Activated naive CD4-positive, alpha-beta T cell (primary cell): ENCODE measurements at places on chromosomes 2 and 18.

GRCh38 chr2:2681711-2682251 is 350.7 kb upstream of the MYT1L start:
- no peak for DNase-seq

DNA sequence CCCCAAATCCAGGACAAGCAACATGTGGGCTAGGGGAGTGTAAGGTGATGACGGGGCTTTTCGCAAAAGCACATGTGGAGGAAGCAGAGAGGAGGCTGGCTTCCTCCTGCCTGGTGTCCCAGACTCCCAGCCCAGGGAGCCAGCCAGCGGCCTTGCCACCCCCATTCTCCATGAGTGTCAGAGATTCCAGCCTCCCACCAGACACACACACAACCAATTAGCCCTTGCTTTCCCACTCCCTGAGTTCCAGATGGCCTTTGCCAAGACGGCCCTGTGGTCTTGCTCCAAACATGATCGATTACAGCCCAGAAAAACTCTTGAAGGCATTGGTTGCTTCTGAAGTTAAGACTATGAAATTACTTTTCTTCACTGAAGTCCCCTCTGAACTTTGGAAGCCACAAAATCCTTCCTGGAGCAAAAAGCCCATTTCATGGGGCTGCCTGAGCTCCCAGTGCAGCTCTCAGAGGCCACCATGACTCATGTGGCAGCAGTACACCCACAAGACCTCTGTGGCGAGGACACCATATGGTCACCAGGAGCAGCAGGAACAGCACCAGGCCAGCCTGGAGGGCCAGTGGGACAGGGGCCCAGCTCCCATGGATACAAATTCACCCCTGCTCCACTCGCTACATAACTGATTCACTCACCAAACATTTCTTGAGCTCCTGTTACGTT is 69.1 kb upstream of the PID1 start:
- DNase-seq, result no peak

DNA sequence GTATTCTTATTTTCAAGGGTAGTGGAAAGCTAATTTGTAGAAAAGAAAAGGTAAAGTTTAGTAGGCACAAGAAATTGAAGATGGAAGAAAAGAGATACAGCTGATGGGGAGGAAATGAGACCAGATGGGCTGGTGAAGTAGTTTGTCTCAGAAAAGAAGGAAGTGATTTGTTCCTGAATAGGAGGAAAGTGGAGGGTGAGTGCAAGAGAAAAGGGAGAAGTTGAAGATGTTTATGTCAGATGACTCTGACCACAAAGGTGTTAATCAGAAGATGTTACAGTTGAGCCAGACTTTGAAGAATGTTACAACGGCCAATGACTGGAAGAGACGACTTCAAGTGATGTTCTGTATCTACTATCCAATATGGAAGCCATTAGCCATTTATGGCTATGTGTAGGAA is 21.2 kb downstream of the ZSCAN30 start:
- DNase-seq, result no peak

- no peak for DNase-seq
These were observed 36.6 kb upstream of the SKOR2 start for GRCh38 chr18:47287911-47288585.

DNA sequence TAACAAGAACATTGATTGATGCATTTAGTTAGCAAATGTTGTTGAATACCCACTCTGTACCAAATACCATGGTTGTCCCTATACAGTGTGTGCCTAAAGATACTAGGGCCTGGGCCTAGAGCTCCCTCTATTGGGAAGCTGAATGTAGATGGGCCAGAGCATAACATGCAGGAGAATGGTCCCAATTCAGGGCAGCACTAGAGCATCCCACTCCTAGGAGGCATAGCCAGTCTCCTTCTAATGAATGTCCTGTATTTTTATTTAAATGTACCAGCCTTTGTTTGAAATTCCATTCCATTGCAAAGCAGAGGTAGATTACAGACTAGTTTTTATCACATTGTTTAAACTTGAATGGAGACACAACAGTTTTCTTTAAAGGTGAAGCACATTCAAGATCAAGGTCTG is 90.6 kb downstream of the FEZ2 start:
- DNase-seq, result no peak

DNA sequence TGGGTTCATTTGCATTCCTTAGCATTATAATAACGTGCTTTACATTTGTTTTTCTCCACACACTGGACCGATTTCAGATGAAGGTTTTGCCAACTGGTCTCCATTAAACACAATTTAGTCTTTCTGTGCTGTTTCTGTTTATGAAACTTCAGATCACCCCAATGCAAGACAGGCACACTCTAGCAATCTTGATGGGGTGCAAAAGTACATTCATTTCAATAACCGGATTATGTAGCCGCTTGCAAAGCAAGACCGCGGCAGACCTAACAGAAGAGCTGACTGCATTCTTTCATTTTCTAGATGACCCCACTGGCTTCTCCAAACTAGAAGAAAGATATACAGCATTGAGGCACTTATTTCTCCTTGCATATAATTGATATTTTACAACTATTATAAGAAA is 301.5 kb downstream of the PIEZO2 start:
- no peak for DNase-seq

GRCh38 chr2:127293386-127293747 is 577 bp downstream of the ERCC3 start:
- DNase-seq, result no peak

- DNase-seq, result no peak
These were observed 46.0 kb downstream of the NPAS2 start for GRCh38 chr2:100865816-100866460.

DNA sequence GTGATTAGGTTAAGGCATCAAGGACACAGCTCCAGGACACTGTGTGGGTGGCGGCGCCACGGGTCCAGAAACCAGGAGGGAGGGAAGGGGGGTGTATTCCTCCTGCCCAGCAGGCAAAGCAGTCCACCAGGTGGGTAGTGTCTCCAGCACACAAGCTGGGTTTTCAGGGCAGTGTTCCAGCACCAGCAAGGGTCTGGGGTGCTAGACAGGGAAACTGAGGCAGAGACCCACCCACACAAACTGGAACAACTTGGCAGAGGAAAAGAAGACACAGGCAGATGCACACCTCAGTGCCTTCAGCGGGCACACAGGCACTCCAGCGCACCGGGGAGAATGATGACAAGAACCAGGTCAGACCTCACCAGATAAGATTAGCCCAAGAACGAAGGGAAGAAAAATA is 28.4 kb upstream of the GNAL start:
- no peak for DNase-seq

DNA sequence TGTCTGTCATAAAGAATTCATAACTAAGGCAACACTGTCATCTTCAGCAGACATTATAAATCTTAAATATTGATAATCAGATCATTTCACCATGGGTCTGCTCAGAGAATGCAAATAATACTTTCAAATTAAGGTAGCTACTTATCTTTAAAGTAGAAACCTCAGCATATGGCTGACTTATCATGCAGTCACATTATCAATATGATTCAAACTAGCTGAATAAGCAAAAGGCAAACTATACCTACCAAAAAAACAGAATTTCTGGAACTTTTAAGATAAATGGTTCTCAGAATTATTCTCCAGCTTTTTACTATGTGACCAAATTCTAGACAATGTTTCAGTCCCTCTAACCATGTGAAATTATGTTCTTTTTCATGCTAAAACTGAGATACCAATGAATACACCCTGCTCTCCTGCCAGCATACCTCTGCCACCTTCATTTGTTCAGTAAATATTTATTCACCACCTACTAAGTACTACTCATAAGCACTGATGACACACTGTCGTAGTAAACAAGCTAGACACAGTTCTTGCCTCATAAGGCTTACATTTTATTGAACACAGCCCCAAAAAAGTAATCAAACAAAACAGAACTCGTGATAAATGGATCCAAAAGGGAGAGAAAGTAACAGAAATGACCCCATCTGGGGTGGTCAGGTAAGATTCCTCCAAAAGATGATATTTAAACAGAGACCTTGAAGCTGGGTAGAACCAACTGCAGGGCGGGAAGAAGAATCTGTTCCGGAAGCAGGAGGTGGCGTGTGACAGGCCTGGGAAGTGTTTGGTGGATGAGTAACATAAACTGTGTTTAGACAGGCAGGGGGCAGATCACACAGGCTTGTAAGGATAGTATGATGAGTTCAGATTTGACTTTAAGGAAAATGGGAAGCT is 17.7 kb downstream of the SPIRE1 start:
- no peak for DNase-seq

DNA sequence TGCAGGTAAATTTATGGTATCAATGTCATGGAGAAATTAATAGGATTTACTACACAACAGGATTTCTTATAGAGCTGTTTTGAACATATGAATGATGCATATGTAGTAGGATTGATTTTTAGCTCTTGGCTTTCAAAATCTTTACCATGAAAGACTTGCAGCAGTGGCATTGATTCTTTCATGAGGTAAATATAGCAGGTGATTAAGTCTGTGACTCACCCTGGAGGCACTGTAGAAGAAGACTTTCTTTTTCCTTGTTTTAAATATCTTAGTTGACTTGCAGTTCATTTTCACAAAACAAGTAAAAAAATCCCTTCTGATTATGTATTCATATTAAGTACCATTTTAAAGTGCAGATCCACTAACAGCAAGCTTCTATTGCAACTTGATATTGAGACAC is 463.0 kb downstream of the FBXO15 start:
- DNase-seq, result no peak

- DNase-seq, result peak; percentile 2
These were observed 35.3 kb downstream of the GALNT1 start for GRCh38 chr18:35616664-35617423.

DNA sequence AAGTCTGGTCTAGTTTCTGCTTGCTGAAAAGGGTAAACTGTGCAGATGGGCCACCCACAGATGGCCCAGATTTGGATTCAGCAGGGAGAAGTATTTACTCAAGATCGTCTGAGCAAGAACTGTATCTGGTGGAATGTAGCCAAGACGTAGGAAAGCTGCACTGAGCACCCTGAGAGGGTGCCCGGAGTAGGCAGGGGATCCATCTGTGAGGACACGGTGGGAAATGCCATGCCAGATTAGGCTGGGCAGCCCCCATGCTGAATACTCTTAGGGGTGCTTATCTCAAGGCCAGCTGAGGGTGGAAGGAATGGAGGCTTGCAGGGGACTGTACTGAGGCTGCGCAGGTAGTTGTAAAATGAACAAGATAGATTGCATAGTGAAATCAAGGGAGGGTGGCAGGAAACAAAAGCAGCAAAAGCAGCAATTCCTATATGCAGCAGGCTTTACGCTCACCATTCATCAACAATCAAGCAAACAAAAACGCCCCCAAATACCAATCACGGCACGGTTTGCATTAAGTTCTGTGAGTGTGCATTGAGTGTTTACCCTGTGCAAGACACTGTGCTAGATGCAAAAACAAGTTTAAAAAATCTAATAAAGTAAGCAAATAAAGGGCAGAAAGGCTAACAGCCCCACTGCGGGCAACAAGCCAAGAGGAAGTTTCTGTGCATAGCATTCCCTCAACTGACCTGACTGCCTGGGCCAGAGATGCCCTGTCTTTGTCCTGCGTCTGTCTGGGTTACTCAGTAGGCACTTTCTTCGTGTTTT is 32.2 kb upstream of the LPIN2 start:
- no peak for DNase-seq

DNA sequence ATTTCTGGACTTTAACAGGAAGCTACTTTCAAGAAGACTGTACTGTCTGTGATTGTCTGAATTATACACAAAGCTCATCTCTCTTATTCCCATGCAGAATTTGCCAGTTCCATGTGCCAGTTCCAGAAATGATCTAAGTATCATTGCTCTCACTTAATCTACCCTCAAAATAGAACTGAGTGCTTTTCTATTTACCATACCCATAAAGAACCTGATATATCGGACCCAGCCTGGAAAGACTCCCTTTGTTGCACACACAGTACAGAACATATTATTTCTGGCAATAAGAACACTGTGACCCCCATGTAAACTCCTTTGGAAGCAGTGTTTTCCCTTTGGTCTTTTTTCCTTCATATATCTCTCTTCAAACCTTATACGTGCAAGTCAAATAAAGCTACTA is 102.3 kb upstream of the TTN start:
- DNase-seq, result no peak

- no peak for DNase-seq
These were observed 633.8 kb downstream of the NRXN1 start for GRCh38 chr2:50397992-50398765.

DNA sequence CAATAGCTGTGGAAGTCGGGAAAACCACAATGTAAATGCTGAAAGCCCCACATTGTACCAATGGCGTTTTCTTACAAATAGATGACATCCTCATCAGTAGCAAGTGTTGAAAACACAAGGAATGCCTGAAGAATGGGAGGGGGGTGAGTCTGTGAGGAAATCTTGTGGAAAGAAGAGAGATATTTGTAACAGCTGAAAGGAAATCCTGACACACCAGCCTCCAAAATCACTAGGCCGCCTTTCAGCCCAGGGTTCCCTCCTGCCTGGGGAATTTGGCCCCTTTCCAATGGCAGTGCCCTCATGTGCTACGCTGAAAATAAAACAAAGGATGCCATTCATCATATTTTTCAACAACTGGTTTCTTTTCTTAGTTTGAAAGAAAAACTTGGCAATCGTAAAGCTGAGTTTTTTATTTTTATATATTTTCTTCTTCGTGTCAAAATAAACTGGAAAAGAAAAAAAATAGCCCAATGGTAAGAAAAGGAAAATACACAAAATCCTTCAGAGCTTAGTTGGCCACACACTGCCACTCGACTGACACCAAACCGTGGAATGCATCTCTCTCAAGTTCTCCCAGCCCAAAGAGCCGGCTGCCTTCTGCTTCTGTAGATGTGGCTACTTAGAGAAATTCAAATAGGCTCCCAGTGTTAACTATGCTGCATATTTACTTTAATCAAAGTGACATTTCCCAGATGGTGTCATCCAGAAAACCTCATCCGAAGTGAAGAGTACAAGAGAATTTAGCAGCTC is 52.0 kb downstream of the FTCDNL1 start:
- no peak for DNase-seq

DNA sequence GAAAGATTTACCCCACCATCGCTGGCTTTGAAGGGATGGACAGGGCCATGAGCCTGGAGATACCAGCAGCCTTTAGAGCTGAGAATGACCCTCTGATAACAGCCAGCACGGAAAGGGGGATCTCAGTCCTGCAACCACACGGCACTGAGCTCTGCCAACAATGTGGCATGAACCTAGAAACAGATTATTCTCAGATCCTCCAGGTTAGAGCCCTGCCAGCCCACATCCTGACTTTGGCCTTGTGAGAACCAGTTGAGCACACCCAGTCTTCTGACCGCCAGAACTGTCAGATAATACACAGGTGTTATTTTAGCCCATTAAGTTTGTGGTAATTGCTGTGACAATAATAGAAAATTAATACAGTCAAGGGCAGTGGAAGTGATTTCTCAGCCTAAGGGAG is 9.4 kb upstream of the GNLY start:
- DNase-seq, result no peak
